Cerebellar cortex (tissue), 1 donor: ENCODE measurements at places on chromosomes 5 and 9.
A peak's percentile ranks its signal among the peaks of the same experiment; 100 is the strongest.

DNA sequence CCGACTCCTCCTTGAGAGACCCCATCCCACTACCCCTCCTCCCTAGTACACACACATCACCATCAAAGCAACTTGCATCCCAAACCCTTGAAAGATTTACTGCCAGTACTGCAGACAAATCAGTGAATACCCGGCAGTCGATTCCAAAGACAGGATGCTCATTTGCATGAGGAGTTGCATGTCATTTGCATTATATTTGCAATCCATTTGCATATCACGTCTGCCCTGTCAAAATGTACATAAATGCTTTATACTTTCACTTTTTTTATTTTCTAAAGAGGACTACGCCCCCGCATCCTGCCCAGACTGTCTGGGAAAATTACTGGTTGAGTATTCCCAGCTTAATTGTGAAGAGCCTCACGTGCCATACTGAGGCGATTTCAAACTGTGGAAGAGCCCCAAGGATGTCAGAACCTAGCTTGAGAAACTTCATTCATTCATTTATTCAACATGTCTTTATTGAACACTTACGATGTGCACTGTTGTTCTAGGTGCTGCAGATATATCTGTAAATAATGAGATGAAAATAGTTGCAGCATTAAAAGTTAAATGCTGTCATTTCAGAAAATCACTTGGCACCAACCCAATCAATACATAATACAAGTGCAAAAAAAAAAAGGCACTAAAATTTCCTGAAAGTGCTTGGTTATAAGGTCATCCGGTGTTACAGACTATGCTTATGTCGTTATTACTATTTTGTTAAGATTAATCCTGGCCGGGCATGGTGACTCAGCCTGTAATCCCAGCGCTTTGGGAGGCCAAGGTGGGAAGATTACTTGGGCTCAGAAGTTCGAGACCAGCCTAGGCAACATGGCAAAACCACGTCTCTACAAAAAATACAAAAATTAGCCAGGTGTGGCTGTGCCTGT is 17.2 kb upstream of the SIL1 start:
- DNase-seq: no peak

DNA sequence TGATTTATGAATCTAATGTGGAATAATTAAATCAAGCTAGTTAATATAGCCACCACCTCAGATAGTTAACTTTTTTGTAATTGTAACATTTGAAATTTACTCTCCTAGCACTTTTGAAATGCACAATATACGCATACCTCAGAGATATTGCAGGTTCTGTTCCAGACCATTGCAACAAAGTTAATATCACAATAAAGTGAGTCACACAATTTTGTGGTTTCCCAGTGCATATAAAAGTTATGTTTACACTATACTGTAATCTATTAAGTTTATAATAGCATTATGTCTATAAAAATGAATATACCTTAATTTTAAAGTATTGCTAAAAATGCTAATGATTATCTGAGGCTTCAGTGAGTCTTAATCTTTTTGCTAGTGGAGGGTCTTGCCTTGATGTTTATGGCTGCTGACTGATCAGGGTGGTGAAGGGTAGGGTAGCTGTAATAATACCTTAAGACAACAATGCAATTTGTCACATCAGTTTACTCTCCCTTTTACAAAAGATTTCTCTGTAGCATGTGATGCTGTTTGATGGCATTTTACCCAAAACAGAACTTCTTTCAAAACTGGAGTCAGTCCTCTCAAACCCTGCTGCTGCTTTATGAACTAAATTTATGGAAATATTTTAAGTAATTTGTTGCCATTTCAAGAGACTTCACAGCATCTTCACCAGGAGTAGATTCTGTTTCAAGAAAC is 235.1 kb upstream of the ADAMTSL1 start:
- no peak for DNase-seq

DNA sequence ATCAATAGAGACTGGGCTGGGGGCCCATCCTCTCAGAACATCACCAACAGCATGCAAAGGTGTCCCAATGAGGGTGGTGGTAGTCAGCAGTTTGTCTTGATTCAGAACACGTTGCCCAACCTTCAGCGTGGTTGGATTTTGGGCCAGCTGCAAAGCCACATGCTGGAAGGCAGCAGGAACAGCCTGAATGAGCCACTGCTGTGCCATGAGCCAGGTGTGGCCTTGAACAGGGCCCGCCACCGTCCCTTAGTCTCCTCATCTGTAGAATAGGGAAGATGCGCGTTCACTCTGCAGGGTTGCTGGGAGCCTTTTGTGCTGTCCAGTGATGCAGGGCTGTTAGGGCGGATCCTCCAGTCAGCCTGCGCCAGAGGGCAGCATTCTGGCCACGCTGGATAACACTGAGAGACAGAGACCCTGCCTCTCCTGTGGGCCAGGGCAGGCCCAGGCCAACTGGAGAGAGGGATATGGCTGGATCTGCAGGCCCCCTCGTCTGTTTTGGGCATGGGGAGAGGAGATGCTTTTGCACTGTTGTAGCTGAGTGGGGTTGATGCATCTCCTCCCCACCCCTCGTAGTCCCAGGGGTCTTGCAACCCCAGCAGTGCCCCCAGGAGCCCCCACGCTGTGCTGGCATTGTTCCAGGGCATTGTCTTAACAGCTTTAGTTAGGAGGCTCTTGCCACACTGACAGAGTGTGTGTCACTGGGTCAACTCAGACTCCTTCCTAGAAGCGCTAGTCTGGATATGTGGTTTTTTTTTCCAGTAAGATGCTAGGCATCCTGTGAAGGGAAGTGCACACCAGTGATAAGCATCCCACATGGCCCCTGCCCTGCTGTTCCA is 42.1 kb downstream of the SLC46A2 start:
- DNase-seq: no peak

GRCh38 chr9:89667726-89668125 is 62.9 kb downstream of the GADD45G start:
- no peak for DNase-seq

DNA sequence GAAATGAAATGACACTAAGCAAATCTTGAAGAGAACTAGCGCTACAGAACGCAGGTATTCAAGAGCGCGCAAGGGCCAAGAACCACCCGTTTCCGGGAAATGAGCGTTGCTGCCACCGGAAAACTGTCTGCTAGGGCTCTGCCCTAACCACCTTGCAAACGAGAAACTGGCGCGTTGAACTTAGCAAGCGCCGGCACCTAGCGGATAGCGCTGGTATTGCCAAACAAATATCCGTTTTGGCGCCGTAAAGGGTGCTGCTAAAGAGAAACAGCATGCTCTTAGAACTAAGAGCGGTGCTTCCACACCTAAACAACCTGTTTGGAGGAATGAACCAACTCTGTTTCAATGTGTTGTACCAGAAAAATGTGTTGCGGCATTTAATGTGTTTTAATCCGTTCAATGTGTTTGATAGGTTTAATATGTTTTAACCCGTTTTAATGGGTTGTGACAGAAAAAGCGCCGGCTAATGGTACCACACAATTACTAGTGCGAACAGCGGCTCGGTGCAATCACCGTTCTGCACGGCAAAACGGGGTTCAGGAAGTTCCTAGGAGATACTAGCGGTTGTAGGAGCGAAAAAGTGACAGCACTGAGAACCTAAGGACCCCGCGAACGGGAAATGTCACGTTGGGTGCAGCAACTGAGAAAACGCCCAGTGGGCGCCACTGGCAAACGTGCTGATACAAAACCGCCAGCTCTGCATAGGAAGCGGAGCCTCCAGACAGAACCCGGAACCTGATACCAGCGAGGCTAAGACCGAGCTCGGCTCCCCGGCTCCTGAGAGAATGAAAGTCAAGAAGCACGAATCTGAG is at the start of gene ANXA2R:
ANXA2R (minus strand) TSS at position 33 of the 812 bp plus-strand sequence. CDS start 273 bp downstream, outside the sequence.
- peak; percentile 87 for DNase-seq

DNA sequence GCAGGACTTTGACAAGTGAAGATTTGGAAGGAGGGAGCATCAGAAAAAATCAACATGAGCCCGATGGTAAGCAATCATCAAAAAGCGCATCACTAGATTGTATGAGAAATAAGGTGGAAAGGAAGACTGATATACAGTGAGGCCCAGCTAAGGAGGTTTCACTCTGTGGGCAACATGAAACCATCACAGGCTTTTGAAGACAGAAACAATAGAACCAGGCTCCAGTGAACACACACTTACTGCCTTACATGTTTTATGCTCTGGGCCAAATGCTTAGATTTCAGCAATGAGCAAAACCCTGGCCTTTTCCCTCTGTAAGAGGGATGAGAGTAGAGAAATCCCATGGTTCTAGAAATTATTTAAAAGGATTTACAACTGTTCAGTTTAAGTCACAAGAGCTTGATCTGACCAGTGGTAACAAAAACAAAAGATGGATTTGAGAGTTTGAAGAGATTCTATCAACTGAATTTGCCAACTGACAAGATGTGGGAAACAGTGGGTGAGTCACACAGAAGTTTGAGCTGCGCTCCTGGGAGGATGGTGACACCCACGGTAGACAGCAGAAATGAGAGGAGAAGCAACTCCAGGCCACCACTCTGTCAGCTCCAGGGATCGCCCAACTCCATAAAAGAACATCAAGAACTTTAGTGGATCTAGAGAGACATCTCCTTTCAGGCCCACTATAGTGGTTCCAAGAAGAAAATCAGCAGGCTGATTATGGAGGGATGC is 261.8 kb downstream of the MCTP1 start:
- DNase-seq: no peak

DNA sequence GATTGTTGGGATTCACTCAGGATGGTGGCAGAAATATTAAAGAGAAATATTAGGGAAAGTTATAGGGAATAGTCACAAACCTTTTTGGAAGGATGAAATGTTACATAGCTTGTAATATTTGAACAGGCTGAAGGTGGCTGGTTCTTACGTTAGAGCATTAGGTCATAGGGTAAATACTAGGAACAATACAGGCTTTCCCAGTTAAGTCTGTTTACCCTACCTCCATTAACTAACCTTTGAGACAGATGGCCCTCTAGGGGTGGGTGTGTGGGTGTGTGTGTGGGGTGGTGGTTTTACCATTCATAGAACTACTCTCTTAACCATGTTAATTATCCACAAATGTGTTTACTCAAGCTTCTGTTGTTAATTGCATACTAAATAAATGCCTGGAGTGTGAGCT is 94.3 kb upstream of the STK32A start:
- no peak for DNase-seq

GRCh38 chr5:136374003-136374402 is 8.7 kb upstream of the TRPC7 start:
- DNase-seq: peak; percentile 23

GRCh38 chr5:174693697-174694385 is 30.5 kb upstream of the MSX2 start:
- DNase-seq: no peak

- no peak for DNase-seq
Observed at GRCh38 chr9:36433386-36433785, 33.3 kb upstream of the RNF38 start.

GRCh38 chr5:59040024-59040803 is 457.3 kb downstream of the RAB3C start:
- DNase-seq: no peak

GRCh38 chr9:136225366-136225747 is 20.3 kb downstream of the QSOX2 start:
- DNase-seq: no peak

DNA sequence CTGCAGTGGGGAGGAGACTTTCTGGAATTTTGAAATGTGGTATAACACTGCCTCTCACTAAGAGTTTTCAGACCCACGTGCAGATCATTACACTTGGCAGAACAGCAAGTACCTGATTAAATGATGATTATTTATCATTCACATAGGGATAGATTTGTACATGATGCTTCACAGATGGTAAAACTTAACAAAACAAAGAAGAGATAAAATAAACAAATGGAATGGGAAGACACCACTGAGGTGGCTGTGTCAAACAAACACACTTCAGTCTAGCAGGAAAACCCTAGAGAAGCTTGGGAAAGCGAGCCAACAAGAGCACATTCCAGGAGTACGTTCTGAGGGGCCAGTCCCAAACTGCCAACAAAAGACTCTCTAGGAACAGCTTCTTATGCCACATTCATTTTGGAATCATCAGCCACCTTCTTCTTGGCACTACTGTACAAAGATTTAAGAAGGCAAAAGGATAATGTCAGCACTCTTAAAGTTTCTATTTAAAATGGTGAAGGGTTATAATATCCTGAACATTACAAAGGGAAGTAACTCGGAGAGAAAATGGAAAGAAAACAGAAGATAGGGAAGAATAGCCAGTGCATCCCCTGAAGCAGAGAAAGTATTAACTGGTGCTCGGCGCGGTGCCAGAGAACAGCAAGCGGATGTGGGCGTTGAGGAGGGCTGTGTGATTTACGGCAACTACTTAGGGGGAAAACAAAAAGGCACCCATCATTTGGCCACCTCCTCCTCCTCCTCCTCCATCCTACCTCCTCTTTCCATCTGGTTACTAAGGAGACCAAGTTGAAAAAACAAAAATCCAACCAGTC is 1.6 kb downstream of the MED27 start:
- DNase-seq: no peak

- DNase-seq: peak; percentile 59
Observed at GRCh38 chr5:163460562-163461171, at the start of gene HMMR. Gene HMMR (plus strand): TSS chr5:163460632. CDS start chr5:163460693, 61 bp downstream.

GRCh38 chr9:90979639-90980038 is 178.0 kb downstream of the SYK start:
- DNase-seq: no peak

- no peak for DNase-seq
Observed at GRCh38 chr5:52853650-52854049, 65.9 kb downstream of the ITGA1 start.

DNA sequence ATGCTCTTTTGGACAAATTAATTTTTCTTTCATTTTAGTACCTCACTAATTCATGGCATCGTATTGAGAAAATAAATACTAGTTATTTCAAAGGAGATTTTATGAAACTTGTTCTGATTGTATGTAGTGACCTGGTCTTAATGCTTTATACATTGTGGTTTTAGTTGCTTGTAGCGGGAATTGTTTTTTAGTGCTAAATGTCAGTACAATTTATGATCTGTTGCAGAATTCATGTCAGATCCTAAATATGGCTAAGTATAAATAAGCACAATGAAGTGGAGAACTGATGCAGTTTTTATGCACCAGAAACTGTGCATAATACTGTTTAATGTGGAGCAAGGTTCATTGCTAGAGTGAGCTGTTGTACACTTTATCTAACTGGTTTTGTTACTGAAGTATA is 308.8 kb downstream of the PJA2 start:
- no peak for DNase-seq

GRCh38 chr5:100852988-100853449 is 50.1 kb downstream of the ST8SIA4 start:
- DNase-seq: no peak

GRCh38 chr9:137833721-137834613 is 43.6 kb upstream of the CACNA1B start:
- no peak for DNase-seq

- DNase-seq: no peak
Observed at GRCh38 chr5:150532996-150533395, 25.1 kb downstream of the NDST1 start.

DNA sequence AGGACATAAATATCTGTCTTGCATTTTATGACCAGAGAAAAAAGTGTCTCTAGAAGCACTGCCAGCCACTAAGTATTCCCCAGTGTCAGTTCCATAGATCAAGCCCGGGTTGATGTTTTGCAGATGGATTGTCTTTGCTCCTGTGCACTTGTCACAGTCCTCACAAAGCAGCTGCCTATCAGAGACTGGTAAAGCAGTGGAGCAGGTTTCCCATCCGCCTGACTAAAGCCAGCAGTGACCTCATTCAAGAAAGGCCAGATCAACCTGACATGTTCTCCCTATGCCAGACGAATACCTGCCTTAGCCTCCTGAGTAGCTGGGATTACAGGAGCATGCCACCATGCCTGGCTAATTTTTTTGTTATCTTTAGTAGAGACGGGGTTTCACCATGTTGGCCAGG is 26.8 kb upstream of the GARNL3 start:
- no peak for DNase-seq
